Esophagus mucosa (tissue), 1 donor: ENCODE measurements at places on chromosomes 2 and 18. TPM values are rescaled to one million over a fixed set of nuclear protein-coding genes. Genes with fewer than 3 reads are reported as not detected.
A peak's percentile ranks its signal among the peaks of the same experiment; 100 is the strongest.

DNA sequence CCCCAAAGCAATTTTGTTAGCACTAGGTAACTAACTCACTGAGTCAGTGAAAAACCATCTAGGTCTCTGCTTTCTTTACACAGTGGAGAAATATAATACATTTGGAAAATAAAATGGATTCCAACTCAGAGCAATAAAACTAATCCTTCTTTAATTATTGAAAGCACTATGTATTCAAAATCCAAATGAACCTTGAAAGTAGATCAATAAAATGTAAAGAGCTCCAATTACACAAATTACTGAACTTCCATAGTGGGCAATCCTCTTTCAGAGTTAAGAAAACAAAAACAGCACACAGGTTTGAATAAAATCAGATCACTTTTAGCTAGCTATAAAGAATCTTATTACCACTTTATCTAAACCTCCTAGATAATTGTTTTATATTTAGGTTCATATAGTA lies 208.1 kb downstream of the NR4A2 start:
- no peak for ATAC-seq

- no peak for ATAC-seq
Observed at GRCh38 chr18:74479486-74480148, 16.5 kb upstream of the CNDP2 start.

GRCh38 chr18:53426666-53427184 lies 797.7 kb downstream of the MBD2 start:
- no peak for ATAC-seq

- ATAC-seq: peak; percentile 57
Observed at GRCh38 chr2:88196490-88197087, 26.4 kb downstream of the THNSL2 start.

DNA sequence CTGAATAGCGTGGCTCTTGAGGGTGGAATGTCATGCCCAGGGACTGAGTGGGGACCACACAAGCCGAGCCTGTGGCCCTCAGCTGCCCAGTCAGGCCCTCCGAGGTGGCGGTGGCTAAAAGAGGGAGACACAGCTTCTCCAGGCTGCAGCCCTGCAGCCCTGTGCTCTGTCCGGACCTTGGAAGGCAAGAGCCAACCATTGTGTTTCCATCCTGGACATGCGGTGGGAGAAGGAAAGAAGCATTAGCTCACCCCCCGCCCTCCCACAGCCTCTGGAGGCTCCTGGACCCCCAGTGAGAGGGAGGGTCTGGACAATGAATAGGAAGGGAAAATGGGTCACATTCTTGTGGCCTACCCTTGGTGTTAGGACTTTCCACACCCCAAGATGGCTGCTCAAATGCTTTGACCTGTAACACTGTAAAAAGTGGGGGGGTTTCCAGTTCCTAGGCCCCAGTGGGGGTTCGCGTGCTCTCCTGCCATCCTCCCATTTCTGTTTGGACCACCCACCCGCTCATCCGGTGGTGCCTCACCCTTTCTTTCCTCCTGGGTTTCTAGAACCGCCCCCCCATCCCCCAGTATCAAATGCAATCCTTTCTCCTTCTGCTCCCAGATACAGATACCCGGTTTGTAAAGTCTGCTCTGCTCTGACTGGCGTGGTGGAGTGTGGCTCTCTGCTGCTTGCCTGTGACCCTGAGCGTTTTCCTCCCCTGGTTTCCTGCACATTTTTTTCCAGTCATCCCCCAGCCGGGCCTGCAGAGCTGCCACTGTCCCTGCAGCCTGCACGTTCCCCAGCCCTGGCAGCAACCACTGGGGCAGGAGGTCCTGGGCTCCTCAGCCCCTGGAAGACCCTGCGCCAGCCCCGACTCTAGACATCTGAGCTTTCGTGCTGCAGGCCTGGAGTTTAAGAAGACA lies 36.3 kb upstream of the SMAD7 start:
- ATAC-seq: no peak

DNA sequence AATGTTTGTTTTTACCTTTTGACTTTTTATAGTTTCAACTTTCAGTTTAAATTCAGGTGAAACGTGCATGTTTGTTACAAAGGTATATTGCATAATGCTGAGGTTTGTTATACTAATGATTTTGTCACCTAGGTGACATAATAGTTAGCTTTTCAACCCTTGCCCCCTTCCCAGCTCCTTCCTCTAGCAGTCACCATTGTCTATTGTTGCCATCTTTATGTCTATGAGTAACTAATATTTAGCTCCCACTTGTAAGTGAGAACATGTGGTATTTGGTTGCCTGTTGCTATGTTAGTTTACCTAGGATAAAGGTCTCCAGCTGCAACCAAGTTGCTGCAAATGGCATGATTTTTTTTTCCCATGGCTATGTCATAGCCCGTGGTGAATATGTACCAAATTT lies 322.3 kb upstream of the SETBP1 start:
- ATAC-seq: no peak

DNA sequence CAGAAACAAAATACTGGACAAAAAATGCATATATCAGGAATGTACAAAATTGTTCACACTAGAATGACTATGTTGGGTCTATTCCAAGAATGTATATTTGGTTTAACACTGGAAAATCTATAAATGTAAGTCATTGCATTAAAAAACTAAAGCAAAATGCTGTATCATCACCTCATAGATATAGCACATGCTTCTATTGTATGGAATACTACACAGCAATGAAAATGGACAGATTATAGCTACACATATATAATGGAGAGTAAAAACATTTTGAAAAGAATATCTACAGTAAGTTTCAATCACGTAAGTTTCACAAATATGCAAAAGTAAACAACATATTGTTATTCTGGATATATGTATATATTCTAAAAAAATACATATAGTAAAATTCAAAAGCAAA lies 91.8 kb downstream of the ACVR1C start:
- ATAC-seq: no peak

GRCh38 chr18:44048846-44049245 lies 631.8 kb upstream of the SETBP1 start:
- ATAC-seq: no peak

DNA sequence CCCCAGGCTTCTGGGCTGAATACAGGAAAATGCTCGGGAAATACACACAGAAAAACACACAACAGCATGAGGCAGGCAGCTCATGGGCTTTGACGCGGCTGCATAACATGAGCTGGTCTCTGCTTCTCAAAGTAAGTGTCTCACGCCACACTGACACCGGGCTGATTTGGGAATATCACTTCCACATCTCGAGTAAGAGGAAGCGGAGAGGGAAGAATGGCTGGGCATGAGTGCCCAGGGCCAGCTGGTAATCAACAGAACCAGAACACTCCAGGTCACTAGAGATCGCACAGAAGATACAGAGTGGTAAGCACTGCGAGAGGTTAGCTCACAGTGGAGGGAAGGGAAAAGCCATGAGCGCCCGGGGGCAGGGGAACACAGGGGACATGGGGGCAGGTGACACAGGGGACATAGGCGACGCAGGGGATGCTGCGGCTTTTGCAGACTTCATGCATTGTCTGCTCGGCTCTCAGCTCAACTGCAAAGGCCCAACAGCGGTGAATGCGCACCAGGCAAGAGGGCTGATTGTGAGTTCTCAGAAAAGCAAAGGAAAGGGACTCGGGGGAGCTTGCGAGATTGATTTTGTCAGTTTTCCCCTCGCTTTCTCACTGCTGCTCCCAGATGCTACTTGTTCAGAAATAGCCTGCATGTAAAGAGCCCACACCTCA lies 141.4 kb downstream of the MBP start:
- no peak for ATAC-seq

DNA sequence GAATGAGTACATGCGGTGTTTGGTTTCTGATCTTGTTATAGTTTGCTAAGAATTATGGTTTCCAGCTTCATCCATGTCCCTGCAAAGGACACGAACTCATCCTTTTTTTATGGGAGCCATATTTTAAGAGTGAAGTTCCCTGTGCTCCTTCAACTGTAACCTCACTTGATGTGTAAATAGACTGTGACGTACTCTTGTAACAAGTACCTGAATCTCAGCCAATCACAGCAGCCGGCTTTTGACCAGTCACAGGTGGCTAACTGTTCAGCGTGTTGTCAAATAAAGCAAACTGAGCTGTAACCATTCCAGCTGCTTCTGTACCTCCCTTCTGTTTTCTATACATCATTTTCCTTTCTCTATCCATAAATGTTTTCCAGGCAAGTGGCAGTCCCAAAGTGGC lies 774.3 kb upstream of the HS6ST1 start:
- no peak for ATAC-seq

DNA sequence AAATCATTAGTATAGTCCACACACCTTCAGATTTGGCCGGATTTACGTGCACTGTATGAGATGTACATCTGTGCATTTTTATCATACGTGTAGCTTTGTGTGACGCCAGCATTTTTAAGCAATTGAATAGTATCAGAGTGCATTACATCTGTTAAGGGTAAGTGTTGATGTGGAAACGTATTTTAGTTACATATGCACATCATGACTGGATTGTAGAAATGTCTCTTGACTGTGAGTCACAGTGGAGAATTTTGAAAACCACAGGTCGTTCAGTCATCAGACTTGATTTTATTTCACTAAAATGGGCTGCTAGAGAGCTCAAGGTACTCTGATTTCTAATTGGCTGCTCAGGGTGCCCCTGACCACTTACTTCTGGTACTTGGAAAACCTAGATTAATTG lies 5.4 kb upstream of the GPBAR1 start:
- no peak for ATAC-seq

GATA6 gene
- total RNA-seq: 0.32 TPM

IL36G gene
- 27.4 TPM for total RNA-seq

FLACC1 gene
- total RNA-seq: 0.56 TPM

SPR gene
- total RNA-seq: 16.1 TPM

ABHD3 gene
- total RNA-seq: 12.9 TPM

DHRS9 gene
- total RNA-seq: 23.8 TPM

LRRTM4 gene
- total RNA-seq: not detected

LTBP1 gene
- 33.8 TPM for total RNA-seq

CERKL gene
- not detected for total RNA-seq
